ENCODE measurements at places on chromosomes 6 and 20. TPM values are rescaled to one million over a fixed set of nuclear protein-coding genes. Genes with fewer than 3 reads are reported as not detected.
A peak's percentile ranks its signal among the peaks of the same experiment; 100 is the strongest.

- DNase-seq: no peak
Observed at GRCh38 chr6:135291288-135292076, 110.4 kb downstream of the MYB start.

DPPA5 gene
- not detected for polyA plus RNA-seq

- no peak for DNase-seq
Observed at GRCh38 chr20:1005452-1006027, 3.4 kb upstream of the RSPO4 start.

PEX3 gene
- polyA plus RNA-seq: 11.9 TPM

DNA sequence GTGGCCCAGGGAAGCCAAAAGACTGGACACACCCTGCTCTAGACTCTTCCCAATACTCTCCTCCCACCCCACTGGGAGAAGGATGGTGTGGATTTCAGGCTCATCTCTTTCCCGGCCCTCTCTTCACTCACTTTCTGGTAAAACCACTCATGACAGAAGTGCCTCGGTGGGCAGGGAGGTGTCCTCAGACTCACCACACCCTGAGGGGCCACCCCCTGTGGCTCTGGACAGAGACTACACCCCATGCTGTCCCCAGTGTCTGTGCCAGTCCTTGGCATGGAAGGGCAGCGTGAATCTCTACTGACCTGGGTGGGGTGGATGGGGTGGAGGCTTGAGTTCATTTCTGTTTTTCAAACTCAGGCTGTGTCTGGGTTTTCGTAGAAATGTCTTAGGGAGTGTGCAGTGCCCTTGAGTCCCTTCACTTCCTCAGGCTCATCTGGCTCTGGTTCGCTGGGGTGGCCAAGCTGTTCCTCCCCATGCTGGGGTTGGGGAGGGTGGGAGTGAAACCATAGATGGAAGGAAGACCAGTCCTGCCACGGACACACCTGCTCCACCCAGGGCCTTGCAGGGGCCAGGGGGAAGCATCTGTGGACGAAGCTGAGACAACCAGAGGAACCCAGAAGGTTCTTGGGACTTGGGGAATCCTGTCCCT is 59.1 kb downstream of the EZR start:
- DNase-seq: no peak

DNA sequence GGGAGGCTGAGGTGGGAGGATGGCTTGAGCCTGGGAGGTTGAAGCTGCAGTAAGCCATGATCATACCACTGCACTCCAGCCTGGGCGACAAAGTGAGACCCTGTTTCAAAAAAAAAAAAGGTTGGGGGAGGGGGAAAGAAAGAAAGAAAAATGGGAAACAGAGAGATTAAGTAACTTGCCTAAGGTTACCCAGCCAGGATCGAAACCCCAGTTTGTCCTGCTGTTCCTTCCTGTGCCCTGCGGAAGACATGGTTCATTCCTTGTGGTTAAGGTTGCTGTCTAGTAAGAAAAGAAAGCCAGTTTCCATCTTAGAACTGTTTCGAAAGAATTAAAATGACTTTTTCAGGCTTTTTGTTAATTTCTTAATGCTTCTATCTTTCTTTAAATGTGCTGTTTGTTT is 29.8 kb downstream of the C6orf89 start:
- DNase-seq: no peak

- no peak for DNase-seq
Observed at GRCh38 chr6:158793432-158793831, 25.7 kb downstream of the EZR start.

GRCh38 chr6:38495922-38496635 is 143.7 kb downstream of the BTBD9 start:
- DNase-seq: no peak

HSPA1L gene
- 2.0 TPM for polyA plus RNA-seq

DNA sequence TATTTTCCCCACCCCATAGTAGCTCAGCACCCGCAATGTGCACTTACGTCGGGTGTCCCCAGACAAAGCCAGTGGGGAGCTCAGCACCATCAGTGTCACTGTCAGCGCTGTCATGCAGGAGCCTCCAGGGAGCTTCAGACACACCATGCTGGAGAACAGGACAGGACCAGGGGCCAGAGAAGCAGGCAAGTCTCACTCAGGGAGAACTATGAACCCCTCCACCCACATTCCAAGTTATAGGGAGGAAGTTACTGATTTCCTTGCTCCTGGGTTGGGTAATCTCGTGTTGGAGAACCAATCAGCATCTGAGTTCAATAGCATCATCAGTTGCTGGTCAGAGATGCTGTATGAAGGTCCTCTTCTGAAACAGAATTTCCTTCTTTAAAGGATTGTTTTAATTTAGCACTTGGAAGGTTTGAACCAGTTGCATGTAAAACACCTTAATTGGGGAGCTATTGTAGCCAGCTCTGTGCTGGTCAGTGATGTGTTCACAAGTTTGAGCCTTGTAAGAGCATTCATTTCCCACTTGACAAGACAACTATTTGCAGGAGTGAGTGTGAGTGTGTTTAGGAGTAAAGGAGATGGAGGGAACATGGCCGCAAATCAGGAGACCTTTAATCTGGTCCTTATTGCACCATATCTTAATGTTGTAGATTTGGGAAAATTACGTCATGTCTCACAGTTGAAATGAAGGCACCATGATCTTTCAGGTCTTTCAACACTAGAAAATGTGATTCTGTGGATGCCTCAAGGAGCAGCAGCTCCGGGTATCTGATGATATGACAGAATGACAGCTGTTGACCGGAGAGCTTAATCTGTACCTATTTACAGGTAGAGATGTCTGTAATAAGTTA is at the start of gene HLA-DRB1:
HLA-DRB1 (minus strand) TSS at position 253 of the 854 bp plus-strand sequence; CDS start at position 147, 106 bp downstream.
- DNase-seq: peak; percentile 62

BPIFA3 gene
- not detected for polyA plus RNA-seq

ANKEF1 gene
- polyA plus RNA-seq: 0.75 TPM

DEFB121 gene
- polyA plus RNA-seq: not detected

DNA sequence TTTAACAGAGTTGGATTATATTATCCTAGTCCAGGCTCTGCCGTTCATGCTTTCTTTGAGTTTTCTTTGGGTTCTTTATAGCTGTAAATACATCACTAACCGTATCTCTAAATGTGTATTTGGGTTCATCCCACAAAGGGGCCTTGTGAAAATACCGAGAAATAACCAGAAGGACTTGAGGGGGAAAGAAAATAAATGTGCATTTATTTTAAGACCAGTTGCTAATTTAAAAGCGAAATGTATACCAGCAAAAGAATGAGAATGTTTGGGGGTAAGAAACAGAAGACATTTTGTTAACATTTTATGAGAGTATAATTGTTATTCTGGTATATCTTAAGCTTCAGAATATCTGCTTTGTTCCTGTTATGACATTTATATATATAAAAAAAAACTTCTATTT is 38.9 kb downstream of the LRRN4 start:
- DNase-seq: no peak

GRCh38 chr6:14037402-14038277 is 79.9 kb upstream of the CD83 start:
- DNase-seq: no peak

GRCh38 chr6:62942000-62942399 is 269.3 kb upstream of the FKBP1C start:
- DNase-seq: no peak

GRCh38 chr6:132865364-132865763 is 51.0 kb downstream of the RPS12 start:
- no peak for DNase-seq

DNA sequence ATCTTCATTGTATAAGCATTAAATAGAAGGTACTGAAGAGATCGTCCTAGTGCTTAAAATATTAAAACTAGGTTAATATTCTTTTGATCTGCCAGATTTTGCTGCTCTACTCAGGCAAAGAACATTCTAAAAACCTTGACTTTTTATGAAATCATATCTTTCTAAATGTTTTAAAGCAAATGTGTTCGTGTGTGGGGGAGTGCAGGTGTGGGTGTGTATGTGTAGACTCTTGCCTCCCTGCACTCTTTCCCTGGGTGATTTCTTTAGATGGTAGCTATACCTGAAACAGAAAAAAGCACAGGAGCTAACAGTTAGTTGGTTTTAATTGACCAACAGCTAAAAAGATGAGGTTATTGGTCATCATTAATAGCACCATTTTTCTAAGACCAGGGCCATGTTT is 5.7 kb downstream of the NRSN1 start:
- no peak for DNase-seq

- DNase-seq: peak; percentile 75
Observed at GRCh38 chr6:30743099-30744053, 889 bp upstream of the FLOT1 start.

DNA sequence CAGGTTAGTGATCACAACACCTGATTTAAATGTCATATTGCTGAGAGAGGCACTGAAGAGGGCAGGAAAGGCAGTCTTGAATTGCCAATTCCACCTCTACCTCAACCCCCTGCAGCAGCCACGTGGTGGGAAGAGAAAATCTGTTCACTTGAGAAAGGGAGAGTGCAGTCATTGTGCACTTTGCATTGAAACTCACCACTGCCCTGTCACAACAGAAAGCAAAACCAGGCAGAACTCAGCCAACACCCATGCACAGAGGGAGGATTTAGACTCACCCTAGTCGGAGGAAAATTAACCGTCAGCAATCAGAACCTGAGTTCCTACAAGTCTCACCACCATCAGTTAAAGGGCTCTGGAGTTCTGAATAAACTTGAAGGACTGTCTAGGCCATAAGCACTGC is 1040.2 kb downstream of the HACE1 start:
- no peak for DNase-seq
